Activated T-cell treated with anti-CD3 and anti-CD28 coated beads, Interleukin-2, amount 50 U/mL, for 72 hours (primary cell): ENCODE measurements at places on chromosomes 7 and 10.

DNA sequence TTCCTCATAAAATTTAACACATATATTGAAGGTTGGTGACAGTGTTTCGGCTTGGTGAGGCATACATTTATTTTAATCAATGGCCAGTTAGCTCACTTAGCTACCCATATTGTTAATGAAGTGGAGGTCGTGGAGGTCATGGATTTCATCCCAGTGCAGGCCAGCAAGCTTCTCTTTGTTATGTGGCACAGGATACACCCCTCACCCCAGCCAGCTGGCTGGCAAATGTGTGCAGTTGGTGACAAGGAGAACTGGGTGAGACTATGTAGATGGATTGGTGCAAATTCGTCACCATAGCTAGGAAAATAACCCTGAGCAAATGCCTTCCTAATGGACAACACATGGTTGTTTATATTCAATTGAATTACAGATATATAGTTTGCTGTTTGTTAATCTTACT, 50.5 kb upstream of the FOXP2 start:
- H3K36me3 ChIP-seq = no peaks in the 10 kb centered on the region
- DNase-seq = no peak

DNA sequence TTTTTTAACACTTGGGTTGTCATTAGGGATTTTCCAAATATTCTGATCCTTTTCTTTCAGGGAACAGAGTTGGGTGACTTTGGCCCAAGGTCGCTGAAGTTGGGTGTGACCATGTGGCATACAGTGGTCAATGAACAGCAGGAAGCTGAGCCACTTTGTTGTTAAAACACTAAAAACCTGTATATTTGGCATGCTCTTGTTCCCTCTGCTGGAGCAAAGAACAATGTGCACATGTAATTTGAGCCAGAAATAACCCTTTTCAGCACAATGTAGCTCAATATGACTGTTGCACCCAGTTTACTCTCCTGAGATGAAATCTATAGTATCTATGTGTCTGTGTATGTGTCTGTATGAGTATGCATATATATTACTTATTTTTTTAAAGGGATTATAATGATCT, 74.9 kb downstream of the ADCYAP1R1 start:
- peaks cover 7% of the 10 kb centered on the region for H3K27me3 ChIP-seq
- no peak for DNase-seq
- H3K36me3 ChIP-seq = no peaks in the 10 kb centered on the region
- H3K4me3 ChIP-seq = no peak overlapping the region
- no peaks in the 10 kb centered on the region for H3K4me1 ChIP-seq

- H3K4me3 ChIP-seq = no peak overlapping the region
- H3K4me1 ChIP-seq = no peaks in the 10 kb centered on the region
- H3K27ac ChIP-seq = no peak overlapping the region
- H3K27me3 ChIP-seq = no peaks in the 10 kb centered on the region
Measured at GRCh38 chr7:51026341-51026740, 243.6 kb upstream of the GRB10 start.

- no peaks in the 10 kb centered on the region for H3K4me1 ChIP-seq
- H3K27ac ChIP-seq = no peak overlapping the region
- peaks cover 37% of the 10 kb centered on the region for H3K27me3 ChIP-seq
- no peaks in the 10 kb centered on the region for H3K36me3 ChIP-seq
- no peak overlapping the region for H3K4me3 ChIP-seq
- no peak for DNase-seq
Measured at GRCh38 chr10:118272149-118272721, 69.9 kb downstream of the FAM204A start.

DNA sequence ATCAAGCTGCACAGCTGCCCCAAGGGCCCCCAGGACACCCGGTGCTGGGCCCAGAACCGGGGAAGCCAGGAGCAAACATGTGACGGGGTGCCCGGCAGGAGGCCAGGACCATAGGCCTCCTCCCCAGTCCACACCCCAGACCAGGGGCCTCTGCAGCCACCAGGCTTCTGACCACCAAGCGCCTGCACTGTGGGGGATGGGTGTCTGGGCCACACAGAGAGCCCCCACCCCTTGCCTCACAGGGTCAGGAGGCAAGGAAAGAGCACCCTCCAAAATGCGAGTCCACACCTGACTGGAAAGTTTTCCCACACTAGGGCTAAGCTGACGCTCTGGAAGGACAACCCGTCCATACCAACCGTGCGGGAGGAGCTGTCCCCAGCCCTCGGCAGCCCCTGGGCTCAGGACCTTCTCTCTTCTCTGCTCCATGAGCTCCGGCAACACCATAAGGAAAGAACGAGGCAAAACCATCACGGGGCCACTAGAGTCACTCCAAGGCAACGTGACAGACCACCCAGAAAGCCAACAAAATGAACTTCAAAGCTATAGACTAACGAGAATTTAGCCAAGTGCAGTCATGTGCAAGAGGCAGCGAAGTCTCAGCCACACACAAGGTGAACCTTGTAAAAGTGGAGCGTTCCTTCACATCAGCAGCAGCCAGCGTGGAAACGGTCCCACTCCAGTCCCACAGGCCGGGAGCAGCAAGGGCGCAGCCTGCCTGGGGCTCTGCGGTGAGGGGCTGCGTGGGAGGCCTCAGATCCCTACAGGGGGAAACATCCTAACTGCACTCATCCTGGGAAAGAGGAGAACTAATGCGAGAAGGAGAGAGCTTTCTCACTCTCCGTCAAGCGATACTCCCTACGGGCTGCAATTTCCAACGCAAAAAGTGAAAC, 5.1 kb downstream of the STK32C start:
- H3K27me3 ChIP-seq = no peaks in the 10 kb centered on the region
- no peak overlapping the region for H3K27ac ChIP-seq
- DNase-seq = no peak
- peaks cover 19% of the 10 kb centered on the region for H3K4me1 ChIP-seq

DNA sequence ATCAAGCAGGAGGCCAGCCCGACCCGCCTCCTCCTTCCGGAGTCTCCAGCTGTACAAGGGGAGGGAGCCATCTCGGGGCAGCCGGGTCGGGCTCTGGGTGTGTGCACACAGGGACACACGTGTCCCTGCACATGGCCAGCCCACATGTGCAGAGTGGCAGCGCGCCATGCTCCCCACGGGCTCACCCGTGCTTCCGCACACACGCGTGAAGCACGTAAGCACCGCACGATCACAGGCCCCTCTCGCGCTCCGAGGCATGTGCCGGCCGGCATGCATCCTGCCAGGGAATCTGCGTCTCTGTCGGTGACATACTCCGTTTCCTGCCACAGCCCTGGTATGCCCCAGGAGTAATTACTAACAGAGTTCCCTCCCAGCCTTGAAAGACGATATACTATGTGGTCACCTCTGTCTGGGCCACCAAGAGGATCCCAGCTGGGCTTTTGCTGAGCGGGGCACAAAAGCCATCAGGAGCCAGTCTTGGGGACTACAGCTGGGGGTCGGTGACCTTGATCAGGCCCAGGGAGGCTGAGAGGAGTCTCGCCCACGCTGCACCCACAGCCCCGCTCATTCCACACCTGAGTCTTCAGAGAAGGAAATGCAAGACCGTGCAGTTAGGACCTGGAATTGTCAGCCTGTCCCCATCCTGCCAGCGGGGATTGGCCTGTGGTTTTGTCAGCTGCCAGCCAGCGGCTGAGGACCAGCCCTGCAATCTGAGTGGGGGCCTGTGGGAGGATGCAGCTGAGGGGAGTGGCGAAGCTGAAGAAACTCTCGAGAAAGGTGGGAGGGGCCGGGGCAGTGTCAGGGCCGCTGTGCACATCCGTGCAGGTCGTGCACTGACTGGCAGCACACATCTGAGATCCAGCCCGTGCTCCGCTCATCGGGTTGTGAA, 11.0 kb upstream of the LFNG start:
- peak overlapping the region; percentile 81 for H3K4me3 ChIP-seq
- no peak overlapping the region for H3K27ac ChIP-seq
- H3K27me3 ChIP-seq = no peaks in the 10 kb centered on the region
- DNase-seq = peak; percentile 70
- H3K4me1 ChIP-seq = peaks cover 57% of the 10 kb centered on the region

DNA sequence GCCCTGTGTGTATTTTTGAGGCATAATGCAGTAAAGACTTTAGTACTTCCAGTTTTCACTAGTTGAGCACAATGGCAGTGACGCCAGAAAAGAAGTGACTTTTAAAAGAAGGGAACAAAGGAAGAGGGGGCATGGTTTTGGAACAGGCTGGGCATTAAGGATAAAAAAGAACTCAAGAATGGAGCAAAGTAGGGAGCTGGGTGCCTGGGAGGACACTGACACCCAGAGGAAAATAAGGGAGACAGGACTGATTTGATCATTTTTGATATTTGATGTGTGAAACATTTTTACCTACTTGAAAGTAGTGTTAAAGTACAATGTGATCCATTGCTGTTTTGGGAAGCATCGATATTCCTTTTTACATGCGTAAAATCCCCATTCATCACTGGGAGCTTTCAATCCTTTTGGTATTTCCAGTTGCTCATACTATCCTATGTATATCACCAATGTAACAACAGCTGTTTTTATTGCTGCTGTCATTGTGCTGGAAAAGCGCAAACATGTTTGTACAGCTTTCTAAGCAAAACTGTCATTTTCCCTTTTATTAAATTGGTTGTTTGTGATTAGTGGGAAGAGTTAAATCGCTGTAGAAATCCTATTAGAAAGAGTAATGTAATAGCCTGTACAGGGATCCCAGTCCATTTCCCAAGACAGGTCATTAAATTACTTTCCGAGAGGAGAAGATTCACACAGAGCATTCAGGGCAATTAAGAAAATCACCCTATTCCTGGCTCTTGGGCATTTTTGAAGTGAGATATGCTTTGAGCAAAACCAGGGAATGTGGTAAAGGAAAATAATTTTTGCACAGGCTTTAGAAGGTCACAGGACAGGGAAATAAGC, 85.2 kb downstream of the ADAM12 start:
- no peak for DNase-seq
- no peak overlapping the region for H3K27ac ChIP-seq
- no peak overlapping the region for H3K4me3 ChIP-seq
- no peaks in the 10 kb centered on the region for H3K4me1 ChIP-seq

GRCh38 chr7:13179775-13180523, 492.5 kb downstream of the ARL4A start:
- no peaks in the 10 kb centered on the region for H3K27me3 ChIP-seq
- no peaks in the 10 kb centered on the region for H3K4me1 ChIP-seq
- no peak overlapping the region for H3K27ac ChIP-seq
- H3K36me3 ChIP-seq = no peaks in the 10 kb centered on the region
- no peak for DNase-seq
- no peak overlapping the region for H3K4me3 ChIP-seq

DNA sequence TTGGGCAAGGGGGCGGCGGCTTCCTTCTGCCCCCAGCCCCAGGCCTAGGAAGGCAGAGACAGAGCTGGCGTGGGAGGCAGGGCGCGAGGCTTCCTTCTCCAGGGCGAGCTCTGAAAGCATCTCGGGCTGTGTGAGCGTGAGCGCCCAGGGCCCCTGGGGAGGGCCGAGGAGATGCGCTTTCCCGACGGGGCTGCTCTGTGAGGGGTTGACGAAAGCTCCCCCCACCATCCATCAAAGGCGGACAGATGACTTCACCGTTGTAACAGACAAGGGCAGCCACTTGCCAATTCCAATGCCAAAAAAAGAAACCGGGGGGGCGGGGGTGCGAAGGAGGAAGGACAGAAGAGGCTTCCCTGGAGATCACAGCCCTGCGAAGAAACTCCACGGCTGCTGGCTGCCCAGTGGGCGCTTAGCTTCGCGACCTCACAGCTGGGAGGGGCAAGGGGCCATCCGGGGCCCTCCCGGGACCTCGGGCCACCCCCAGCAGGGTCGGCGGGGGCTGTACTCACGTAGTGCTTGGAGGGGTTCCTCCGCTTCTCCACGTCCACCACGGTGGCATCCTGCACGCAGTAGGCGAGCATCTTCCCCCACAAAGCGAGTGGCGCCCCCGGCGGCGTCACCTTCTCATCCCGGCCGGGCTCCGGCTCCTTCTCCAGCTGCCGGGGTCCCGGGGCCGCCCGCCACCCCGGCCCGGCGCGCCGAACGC, 537 bp downstream of the SH3PXD2A start:
- H3K27ac ChIP-seq = peak overlapping the region; percentile 22
- peaks cover 52% of the 10 kb centered on the region for H3K27me3 ChIP-seq
- peak overlapping the region; percentile 89 for H3K4me3 ChIP-seq

DNA sequence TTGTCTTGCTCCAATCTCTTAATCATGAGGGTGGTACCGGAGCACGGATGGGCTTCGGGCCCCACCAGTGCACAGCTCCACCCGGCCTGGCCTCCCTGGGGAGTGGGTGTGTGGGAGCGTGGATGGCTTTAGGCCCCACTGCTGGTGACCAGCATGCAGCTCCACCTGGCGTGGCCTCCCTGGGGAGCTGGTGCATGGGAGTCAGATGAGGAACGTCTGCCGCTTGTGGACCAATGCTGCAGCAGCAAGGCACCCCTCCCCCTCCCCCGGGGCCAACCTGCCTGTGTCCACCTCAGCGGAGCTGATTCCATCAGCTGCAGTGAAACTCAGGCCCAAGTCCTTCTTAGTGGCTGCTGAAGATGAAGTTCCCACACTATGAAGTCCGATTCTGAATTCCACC, 511.4 kb downstream of the PTPRN2 start:
- no peaks in the 10 kb centered on the region for H3K4me1 ChIP-seq
- H3K27me3 ChIP-seq = no peaks in the 10 kb centered on the region
- DNase-seq = no peak

DNA sequence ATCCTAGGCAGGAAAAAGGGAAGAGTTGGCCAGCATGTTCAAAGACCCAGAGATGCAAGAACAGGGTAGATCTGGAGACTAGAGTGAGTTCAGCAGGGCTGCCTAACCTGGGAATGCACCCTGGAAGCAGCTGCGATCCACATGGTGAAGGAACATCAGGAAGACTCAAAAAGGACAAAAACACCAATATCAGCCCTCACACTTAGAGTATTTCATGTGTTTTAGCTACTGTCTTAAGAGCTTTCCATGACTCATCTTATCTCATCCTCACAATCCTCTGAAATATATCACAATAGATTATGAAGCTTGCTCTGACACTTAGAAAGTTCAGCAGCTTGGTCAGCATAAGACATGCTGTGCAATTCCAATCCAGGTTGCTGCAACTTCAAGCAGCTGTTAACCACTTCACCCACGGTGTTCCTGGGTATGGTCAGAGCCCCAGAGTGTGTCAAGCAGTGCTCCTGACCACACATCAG, 380.9 kb downstream of the PARD3 start:
- H3K4me3 ChIP-seq = no peak overlapping the region
- no peaks in the 10 kb centered on the region for H3K4me1 ChIP-seq
- H3K27ac ChIP-seq = no peak overlapping the region
- no peak for DNase-seq
- no peaks in the 10 kb centered on the region for H3K36me3 ChIP-seq

DNA sequence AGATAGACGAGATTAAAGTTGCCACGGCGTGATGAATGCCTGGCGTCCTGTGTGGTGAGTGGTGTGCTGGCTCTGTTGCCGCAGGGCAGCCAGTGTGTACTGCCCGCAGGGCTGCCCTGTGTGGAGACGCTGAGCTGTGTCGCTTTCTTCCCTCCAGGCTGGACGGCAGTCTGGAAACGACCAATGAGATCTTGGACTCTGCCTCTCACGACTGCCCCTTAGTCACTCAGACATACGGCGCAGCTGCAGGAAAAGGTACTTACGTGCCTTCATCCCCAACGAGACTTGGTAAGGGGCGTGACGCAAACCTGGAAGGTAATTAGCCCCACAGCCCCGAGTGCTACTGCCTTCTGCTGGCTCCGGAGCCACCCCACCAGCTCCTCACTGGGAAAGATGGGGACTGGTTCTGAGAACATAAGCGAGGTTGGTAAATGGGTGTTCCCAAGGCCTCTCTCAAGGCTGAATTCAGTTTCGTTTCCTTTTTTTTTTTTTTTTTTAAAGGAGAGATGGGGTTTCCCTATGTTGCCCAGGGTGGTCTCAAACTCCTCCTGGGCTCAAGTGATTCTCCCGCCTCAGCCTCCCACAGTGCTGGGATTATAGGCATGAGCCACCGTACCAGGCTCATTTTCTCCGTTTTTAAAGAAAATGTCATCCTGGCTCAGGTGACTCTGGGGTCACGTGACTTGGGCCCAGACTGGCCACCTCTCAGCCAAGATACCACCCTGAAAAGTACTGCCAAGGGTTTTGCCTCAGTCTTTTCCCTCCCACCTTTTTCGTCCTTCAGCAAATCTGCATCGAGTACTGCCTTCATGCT, 39.6 kb downstream of the WIPI2 start:
- H3K4me1 ChIP-seq = peaks cover 46% of the 10 kb centered on the region
- no peak overlapping the region for H3K4me3 ChIP-seq
